ENCODE measurements at places on chromosomes 7 and 10.

GRCh38 chr10:96971324-96971723 lies 139.2 kb downstream of the LCOR start:
- ATAC-seq = no peak

GRCh38 chr7:131097662-131098376 lies 229.9 kb upstream of the MKLN1 start:
- no peak for ATAC-seq

DNA sequence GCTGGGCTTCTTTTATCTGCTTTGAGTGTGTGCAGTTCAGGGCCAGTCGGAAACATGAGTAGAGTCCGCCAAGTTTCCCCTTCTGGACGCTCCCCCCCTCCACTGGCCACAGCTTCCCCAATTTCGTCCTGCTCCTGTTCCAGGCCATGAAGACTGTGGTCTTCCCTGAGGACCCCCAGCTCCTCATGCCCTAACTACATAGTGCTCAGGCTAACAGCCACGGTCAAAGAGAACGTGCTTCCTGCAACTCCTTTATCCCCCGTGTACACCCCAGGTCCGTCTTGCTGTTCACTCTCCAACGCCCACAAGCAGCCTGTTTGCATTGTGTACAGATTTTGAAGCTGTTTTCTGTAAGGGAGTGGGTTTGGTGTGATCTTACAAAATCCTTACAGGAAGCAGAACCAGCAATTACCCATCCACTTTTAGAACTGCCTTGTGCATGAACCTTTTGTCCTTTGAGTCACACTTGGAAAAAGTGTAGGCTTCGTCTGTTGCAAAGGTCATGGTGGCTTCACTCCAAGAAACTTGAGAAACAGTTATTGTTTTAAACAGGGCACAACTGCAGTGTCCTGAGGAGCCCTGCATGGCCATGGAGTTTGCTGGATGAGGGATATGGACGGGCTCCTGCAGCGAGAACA lies 77.0 kb upstream of the FAM20C start:
- peak; percentile 64 for ATAC-seq

- no peak for ATAC-seq
Measured at GRCh38 chr10:73163096-73163495, 4.7 kb downstream of the ECD start.

GRCh38 chr10:35382096-35382495 lies 45.8 kb downstream of the CCNY start:
- no peak for ATAC-seq

DNA sequence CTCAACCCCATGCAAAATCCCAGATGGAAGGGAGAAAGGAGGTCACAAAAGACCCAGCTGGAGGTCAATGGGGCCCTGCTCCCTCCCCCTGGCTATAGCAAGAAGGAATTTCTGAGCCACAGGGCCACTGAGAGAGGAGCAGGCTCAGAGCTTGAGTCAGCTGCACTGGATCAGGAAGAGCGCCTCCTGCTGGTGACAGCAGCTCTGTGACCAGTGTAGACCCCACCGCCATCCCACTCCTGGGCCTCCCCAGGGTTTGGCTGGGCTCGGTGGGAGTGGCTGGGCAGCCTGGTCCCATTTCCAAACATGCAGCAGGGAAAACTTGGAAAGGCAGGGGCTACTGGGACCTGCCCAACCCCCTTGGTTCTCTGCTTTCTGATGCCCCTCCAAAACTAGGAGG lies 31.5 kb upstream of the PRLHR start:
- ATAC-seq = no peak

GRCh38 chr7:107387128-107387527 lies 82.7 kb upstream of the GPR22 start:
- no peak for ATAC-seq

- ATAC-seq = peak; percentile 71
Measured at GRCh38 chr7:3432911-3433310, 131.9 kb downstream of the SDK1 start.

Data from gastroesophageal sphincter (tissue), 4 donors.